ENCODE measurements at places on chromosomes 7 and 10.

- DNase-seq = no peak
These were observed 16.7 kb upstream of the CCDC3 start for GRCh38 chr10:13018171-13018570.

- no peak for DNase-seq
These were observed 661 bp downstream of the HECTD2 start for GRCh38 chr10:91410638-91411371.

- no peak for DNase-seq
These were observed 684.6 kb downstream of the MAGI2 start for GRCh38 chr7:78768859-78769258.

GRCh38 chr7:129762387-129762969 lies 151.0 kb downstream of the NRF1 start:
- DNase-seq = no peak

DNA sequence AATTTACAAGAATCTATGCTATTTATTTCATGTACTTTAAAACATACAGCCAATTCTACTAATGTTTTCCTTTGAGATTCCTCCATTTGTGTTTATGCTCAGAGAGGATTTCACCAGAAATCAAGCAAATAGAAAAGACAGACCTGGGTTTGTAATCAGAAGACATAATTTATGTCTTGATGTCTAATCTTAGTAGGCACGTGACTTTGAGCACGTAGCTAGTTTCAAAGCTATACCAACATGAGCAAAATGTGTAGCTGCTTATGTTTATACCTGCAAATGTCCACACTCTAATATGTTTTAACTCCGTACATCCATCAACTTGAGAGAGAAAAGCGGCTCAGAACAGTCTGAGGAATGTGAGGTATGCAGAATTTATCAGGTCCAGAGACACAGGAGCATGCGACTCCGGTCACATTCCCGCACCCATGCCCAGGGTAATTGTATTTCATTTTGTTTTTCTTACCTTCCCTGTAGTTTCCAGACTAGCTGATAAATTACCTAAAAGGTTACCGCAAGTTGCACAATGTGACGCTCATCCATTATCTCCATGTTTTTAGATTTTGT lies 40.0 kb downstream of the SVOPL start:
- DNase-seq = no peak

DNA sequence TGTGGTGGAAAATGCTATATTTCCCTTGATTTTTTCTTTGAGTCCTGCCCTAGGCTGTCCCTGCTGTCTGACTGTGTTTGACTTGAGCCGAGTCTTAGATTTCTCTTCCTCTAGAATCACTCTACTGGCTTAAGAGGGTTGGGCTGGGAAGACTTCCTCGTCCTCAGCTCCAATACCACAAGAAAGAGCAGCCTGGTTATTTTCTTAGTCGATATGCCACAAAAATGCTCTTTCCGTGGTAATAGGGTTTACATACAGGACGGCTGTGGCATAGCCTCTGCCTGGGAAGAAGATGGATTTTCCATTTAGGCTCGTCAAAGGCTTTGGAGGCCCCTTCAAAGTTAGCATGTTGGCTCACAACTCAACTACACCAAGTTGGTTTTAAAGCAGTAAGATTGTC lies 212.0 kb upstream of the IGFBP3 start:
- no peak for DNase-seq

DNA sequence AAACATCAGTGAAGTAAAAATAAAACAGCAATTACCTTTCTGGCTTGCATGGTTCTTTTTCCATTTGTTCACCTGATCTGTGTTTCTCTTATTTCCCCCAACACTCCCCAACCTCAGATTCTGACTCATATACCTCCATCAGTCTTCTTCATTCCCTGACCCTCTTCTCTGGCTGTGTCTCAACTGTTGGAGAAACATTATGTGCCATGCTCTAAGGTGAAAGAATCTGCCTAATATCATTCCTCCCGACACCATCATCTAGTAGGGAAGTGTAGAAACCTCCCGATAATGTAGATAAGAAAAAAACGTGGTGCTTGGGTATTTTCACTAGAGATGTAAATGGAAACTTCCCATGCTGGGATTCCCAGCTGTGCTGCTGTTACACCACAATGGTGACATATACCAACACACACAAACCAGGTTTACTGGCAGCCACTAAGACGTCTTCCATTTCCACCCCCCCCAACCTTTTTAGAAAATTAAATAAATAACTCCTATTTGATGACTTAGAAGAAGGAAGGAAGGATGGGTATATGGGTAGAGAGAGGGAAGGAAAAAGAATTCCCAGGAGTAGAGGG lies 63.4 kb downstream of the OSBPL3 start:
- DNase-seq = no peak

DNA sequence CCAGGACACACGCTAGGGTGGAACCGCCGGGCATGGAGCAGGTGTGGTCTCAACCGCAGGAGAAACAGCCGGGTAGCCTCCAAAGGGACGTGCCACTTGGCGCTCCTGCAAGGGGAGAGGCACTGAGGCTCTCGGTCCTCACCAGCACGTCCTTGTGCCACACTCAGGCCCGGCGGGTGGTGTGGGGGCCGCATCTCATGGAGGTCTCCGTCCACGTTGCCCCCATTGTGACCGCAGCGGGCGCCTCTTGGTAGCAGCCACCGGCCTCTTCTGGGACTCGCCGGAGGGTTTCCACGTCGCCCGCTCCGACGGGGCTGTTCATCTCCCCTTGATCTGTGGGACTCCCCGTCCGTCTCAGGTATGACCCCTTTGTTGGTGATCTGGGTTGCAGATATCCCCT lies 49.2 kb upstream of the ELFN1 start:
- no peak for DNase-seq

DNA sequence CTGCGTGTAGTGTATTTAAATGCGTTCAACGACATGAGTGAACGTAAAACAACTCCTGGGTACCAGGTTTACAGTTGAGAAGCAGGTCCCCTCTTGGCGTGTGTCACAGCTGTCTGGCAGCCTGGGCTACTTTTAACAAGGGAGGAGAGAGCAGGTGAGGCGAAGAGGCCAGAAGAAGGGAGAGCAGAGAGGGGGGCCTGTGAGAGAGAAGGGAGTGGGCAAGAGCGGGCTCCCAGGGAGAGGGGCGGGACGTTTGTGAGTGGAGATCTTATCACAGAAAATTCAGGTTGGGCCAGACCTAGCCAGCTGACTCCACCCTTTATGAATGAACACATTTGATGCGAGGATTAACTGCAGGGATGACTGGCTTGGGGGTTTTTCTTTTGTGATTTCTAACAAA lies 154.0 kb downstream of the CAMK1D start:
- no peak for DNase-seq

GRCh38 chr7:46145412-46145811 lies 224.3 kb upstream of the IGFBP3 start:
- DNase-seq = peak; percentile 61

GRCh38 chr10:3987143-3987974 lies 202.3 kb upstream of the KLF6 start:
- DNase-seq = no peak

DNA sequence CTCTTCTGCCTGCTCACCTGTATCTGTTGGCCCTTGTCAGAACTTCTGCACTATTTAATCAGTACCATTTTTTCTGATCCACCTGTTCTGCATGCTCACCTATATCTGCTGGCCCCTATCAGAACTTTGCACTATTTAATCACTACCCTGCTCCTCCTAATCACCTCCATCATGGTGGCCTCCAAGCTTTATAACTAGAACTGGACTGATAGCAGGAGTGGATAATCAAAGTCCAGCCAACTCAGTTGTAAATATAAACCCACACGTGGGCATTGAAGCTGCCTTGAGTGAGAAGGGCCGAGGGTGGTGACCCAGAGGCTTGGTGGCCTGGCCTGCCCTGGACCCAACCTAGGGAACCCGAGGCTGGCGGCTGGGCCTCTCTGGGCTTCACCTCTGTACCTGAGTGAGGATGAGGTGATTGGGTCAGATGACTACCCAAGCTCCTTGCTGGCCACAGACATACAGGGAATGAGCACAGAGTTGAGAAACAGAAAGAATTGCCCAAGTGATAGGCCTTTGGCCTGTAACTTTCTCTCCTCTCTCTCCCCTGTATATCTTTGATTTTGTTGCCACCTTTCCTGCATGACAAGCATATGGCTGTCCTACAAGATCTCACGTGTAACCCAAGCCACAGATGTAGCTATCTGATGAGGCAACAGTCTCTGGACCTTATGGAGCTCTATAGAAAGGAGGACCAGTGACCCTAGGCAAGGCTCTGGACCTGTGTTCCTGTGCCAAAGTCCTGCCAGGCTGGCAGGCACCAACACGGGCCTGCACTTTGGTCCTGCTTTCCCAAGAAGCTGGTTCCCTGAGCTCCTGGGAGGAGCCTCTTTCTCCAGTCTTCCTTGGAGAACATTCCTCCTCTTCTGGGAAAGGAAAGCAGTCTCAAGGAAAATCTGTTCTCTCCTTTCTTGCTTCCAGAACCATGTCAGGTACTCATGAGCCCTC lies 23.4 kb upstream of the FAM3C start:
- DNase-seq = no peak

DNA sequence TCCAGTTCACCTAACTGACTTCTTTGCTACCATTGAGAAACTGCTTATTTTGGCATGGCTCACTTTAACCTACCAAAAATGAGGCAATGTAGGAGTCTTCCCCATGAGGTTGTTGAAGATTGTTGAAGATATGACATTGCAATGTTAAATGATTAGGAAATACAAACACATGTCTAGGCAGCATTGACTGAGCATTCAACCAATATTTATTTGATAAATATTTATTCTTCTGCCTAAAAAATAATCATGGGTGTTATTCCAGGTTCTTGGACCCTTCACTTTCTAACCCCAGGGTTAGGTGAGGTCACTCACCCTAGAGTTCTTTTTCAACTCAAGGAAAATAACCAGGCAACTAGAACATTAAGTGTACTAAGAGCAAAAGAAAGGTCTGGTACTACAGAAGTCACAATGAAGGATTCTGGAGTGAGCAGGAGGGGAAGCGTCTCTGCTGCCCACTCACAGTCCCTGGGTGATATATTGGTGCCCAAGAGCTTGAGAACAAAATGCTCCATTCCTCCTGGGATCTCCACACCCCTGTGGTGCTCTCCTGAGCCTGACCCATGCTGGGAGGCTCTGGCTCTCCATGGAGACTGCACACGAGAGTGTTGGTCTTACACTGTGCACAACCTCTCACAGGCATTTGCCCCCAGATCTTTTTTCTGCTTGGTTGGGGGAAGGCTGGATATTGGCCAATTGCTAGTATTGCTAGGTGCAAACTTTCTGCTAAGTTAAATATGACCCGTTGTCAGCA lies 123.4 kb downstream of the SPAG6 start:
- no peak for DNase-seq

All from T1000 (cell line).